ENCODE measurements at places on chromosomes 12 and 14.

GRCh38 chr12:99147130-99147529, 500.4 kb upstream of the GARIN6 start:
- DNase-seq: no peak

GRCh38 chr12:49763006-49763591, 21.7 kb downstream of the TMBIM6 start:
- DNase-seq: peak; percentile 86

DNA sequence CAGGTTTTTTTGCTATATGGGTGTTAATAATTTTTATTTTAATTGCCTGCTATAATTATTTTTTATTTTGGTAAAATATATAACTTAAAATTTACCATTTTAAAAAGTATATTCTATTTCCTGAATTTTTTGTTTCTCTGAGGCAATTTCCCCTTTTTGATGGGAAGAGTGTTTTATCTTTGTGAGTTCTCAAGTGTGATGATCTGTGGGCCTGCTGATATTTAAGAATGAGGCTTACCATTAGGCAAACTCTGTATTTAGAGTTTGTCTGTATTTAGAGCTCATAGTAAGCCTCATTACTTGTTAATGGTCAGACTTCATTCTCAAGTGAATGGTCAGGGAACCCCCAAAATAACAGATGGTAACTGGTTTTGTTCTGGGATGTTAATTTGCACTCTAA, 48.0 kb downstream of the WNK1 start:
- DNase-seq: no peak

GRCh38 chr12:108683906-108684556, 47.3 kb downstream of the CORO1C start:
- no peak for DNase-seq

DNA sequence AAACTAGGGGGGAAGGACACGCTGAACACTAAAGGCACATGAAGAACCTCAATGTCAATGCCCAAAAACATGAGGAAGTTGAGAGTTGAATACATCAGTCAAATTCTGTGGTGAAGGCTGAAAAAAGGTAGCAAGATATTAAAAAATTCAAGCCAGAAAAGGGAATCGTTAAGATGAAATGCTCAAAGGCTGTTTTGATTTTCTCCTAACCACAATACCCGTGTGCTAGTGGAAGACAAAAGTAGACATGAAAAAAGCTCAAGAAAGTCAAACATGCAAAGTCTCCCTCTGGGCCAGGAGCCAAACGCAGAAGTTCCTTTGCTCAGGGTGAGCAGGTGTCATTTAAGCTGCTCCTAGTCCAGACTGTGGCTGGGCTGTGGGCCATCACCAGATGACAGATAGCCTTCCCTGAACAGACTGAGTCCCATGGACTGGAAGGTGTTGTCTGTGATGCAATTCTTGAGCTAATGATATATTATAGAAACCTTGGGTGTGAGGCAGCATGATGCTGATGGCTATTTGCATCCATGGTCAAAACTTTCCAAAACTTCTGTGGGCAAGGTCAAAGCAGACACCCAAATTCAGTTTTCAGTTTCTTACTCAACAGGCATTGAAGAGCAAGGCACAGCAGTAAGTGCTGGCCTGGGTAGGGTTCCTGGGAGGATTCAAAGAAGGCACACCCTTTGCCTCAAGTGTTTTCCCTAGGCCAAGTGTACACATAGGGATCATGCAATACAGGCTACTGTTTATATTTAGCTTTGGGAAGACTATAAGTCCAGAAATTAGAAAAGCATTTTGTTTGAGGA, 81.6 kb downstream of the MYRFL start:
- no peak for DNase-seq

DNA sequence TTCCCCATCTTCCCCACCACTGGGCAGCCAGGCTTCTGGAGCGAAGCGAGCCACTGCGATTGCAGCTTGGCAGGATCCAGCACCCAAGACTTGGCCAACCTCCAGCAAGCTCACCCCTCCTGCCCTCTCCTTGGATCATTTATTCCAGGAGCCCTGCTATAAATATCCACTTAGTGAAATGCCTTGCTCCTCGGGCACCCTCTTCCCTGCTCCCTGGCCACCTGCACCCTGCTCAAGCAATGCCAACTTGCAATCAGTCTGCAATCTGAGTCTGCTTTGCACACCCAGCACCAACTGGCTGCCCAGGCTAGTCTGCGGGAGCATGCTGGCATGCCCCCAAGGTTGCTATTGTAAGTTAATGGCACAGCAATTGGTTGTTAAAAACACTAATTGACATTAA, 666.0 kb downstream of the MED13L start:
- no peak for DNase-seq

GRCh38 chr12:66694666-66695613, 16.1 kb upstream of the GRIP1 start:
- no peak for DNase-seq

DNA sequence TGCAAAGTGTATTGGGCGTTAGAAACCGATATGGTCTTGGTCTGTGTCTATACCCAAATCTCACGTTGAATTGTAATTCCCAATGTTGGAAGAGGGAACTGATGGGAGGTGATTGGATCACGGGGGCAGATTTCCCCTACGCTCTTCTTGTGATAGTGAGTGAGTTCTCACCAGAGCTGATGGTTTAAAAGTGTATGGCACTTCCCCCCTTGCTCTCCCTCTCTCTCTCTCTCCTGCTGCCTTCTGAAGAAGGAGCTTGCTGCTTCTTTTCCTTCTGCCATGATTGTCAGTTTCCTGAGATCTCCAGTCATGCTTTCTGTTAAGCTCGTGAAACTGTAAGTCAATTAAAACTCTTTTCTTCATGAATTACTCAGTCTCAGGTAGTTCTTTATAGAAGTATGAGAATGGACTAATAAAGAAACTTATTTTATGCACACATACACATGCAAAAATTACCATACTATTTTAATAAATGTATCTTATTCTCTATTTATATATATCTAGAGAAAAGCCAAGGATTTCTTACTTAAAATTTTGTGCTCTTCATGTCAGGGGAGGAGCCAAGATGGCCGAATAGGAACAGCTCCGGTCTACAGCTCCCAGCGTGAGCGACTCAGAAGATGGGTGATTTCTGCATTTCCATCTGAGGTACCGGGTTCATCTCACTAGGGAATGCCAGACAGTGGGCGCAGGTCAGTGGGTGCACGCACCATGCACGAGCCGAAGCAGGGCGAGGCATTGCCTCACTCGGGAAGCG, 1891.0 kb upstream of the FLRT2 start:
- DNase-seq: no peak

DNA sequence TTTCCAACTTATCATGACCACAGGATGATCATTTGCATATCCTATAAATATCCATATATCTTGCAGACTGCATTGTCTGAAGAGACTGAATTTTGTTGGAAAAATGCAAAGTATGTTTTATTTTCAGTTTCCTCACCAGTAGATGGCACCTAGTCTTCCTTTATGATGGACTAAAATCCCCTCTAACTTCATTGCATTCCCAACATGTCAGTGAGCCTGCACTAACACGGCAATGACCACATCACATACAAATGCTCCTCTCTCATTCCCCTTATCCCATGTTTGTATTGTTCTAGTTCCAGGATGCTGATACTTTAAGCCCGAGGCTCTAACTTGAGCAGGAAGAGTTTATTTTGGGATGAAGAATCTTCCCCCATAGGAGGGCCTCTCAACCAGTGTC, 24.7 kb upstream of the MYBPC1 start:
- DNase-seq: no peak

GRCh38 chr12:2276288-2277033, 223.7 kb downstream of the CACNA1C start:
- no peak for DNase-seq

DNA sequence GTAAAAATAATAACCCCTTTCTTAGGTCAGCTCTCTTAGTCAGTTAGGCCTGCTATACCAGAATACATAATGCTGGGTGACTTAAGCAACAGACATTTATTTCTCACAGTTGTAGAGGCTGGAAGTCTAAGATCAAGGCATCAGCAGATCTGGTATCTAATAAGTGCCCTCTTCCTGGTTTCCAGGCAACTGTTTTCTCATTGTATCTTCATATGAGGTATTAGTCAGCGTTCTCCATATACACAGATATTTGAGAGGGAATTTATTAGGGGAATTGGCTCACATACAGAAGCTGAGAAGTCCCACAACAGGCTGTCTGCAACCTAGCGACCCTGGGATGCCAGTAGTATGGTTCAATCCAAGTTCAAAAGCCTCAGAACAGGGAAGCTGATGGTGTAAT, 896.0 kb downstream of the GALC start:
- DNase-seq: no peak

DNA sequence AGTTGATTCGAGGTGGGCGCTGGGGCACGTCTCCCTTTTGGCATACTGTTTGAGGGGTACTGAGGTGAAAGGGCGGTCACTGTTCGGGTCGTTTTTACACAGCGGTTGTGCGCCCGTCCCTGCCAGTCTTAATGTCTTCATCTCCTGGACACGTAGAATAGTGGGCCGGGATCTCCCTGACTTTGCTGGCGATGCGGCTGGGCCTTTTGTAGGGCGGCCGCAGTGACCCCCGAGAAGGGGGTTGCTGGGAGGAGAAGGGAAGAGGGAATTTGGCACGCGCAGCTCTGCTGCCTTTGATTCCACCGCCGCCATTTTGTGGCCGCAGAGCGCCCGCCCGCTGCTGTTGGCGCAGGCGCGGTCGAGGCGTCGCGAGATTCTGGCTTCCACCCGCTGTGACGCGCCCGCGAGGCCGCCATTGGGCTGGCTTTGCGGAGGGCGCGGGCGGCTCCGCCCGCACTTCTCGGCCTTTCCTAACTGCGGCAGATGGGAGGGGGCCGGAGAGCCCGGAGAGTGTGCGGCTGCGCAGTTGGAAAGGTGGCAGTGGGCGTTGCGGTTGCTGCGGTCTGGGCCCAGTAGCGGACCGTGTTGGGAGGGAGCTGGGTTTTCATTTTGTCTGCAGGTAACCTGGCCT, 542 bp downstream of the SRSF5 start:
- DNase-seq: peak; percentile 95

DNA sequence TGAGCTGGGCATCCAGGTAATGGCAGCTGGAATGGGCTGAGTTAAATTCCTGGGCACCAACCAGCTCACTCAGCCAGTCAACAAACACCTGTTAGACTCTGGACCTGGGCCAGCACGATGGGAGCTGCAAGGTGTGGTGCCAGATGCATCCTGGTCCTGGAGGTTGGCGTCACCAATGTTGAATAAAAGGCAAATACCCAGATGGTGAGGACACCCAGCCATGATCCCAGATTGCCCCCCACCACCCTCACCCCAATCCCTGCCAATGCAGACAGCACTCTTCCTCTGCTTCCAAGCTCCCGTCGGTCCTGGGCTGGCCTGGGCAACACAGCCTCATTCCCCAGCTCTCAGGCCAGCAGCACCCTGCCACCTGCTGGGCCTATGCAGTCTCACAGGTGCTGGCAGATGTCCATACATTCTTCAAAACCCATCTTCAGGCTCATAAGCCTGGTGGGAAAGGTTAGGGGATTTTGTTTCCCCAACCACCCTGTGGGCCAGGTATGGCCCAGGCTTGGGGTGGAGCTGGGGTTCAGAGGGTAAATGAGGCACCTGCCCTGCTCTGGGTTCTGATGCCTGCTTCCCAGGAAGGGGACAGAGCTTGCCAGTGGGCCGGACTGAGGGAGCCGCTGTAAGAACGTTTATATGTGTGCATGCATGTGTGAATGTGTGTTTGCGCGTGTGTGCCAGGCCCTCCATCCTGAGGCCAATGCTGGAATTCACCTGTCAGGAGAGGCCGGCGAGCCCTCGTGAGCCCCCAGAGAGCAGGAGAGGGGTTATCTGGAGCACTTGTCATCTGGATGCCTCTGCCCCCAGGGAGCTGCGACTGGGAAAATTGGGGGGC, 58.0 kb downstream of the LGMN start:
- DNase-seq: no peak

DNA sequence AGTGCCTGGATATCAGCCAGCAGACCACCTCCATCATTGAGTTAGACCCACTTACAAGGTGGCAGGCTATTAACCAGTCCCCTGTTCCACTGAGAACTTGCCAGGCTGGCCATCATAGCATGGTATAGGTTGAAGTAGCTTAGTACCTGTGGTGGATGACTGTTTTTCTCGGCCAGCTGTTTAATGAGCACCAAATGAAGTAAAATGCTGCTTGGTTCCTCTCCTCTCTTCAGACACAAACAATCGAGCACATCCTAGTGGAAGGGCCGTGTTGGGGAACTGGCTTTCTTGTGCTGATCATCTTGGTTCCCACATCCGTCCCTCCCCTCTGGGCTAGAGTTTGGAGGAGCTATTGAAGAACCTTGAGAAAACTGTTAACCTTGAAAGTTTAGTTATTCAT, 486.2 kb downstream of the RAD51B start:
- no peak for DNase-seq

GRCh38 chr12:120252071-120252906, 13.2 kb downstream of the PXN start:
- peak; percentile 72 for DNase-seq

DNA sequence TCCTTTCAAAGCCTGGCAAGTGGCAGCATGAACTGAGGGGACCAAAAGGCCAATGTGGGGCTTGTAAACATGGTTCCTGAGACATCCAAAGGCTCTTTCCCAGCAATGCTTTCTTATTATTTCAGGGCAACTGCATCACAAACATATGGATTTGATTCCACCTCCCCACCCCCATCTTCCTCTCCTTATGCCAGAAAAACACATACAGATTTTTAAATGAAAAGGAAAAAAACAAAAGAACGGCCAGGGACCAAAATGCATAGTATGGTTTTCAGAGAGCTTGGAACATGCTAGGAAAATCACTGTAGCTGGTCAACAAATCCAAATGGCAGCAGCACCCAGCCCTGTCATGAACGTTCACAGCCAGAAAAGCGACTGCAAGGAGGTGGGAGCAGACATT, 167.6 kb downstream of the ANO2 start:
- DNase-seq: no peak

DNA sequence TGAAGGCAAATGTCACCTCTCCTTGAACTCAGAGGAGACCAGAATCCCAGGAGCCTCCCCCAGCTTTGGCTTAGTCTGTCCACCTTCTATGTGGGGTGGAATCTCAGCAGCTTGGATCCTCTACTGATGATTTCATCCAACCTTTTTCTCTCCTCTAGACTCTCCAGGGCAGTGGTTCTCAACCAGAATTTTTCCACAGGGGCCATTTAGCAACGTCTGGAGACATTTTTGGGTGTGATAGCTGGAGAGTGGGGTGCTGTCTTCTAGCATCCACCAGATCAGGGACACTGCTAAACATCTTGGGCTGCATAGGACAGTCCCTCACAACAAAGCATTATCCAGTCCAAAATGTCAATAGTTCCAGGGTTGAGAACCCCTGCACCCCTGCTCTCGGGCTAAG, 4.4 kb upstream of the DDX23 start:
- no peak for DNase-seq
